T-helper 2 cell treated with Interferon-gamma antibody and Interleukin-4, amounts not matched to agents 5 μg/mL and 100 μg/mL, for 36 hours (primary cell): ENCODE measurements at places on chromosomes 12 and 14.

- DNase-seq: no peak
Measured at GRCh38 chr14:93137864-93138263, 22.1 kb upstream of the ITPK1 start.

GRCh38 chr12:1882850-1883470, 35.5 kb downstream of the CACNA2D4 start:
- no peak for DNase-seq

- DNase-seq: no peak
Measured at GRCh38 chr12:118429688-118430383, 53.5 kb downstream of the SUDS3 start.

DNA sequence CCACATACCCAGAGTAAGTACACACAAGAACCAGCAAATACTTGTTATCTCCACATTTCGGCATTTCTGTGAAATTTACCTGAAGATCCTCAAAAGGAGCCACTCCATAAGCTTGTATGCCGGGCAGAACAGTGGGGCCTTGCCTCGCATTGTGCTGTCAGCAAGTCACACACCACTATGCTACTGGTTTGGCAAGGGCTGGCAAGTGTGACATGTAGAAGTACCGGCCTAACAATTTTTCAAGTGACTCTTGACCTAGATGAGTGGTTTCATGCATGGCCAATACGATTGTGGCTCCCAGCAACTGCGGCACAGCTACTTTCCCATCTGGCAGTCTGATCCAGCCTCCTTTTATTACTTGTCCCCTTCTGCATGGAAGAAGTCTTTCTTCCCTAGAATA, 69.8 kb downstream of the GAS2L3 start:
- no peak for DNase-seq

GRCh38 chr14:71988939-71989338, 56.7 kb downstream of the RGS6 start:
- DNase-seq: no peak

GRCh38 chr12:65788912-65789311, 35.4 kb upstream of the HMGA2 start:
- DNase-seq: no peak

GRCh38 chr12:98725476-98726247, 80.6 kb downstream of the APAF1 start:
- DNase-seq: peak; percentile 44

- no peak for DNase-seq
Measured at GRCh38 chr12:45619736-45620135, 109.8 kb upstream of the ARID2 start.

DNA sequence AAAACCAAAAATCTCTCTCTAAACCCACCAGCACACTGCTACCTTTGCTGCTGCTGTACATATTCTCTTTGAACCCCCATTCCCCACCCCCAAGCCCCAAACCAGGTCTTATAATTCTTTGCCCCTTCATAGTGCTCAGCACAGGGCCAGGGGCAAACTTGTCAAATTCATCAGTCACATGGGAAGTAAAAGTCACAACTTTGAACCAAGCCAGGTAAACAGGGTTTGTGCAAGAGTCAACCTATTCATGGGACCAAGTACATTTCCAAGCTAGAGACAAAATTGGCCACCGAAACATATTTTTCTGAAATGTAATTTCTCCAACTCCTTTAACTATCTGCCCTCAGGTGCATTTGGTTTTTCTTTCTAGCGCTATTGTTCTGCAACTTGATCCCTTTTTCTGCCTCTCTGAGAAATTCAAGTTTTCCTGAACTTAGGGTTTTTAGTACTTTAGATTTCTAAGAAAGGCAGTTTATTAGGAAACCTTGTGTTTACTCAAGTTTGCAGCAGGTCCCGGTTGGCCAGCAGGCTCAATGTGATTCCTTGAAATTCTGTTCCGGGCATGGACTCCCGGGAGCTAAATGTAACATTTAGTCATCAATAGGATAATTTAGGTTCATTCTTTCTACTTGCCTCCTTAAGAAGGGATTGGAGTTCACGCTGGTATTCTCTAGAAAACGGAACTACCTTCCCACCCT, 230.5 kb downstream of the EFCAB11 start:
- DNase-seq: no peak

GRCh38 chr14:71273366-71273765, 366.1 kb downstream of the PCNX1 start:
- DNase-seq: no peak

DNA sequence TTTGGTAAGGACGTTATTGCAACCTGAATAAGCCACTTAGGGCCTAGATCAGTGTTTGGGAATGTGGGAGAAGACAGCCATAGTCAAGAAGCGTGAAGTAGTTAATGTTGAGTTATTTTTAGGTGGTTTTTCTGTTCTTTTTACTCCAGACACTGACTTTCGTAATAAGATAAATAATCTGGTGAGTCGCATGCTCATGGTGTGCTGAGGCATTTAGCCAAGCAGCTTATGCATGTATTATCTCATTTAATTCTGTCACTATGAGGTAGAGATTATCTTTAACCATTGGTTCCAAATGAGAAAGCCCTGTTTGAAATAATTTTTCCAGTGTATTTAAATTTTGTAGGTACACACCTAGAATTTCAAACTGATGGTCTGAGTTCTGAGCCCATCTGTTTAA, 67.3 kb downstream of the RCOR1 start:
- DNase-seq: no peak

- no peak for DNase-seq
Measured at GRCh38 chr12:109291117-109291516, 18.0 kb downstream of the FOXN4 start.

GRCh38 chr12:89307474-89308253, 44.6 kb downstream of the DUSP6 start:
- DNase-seq: no peak

DNA sequence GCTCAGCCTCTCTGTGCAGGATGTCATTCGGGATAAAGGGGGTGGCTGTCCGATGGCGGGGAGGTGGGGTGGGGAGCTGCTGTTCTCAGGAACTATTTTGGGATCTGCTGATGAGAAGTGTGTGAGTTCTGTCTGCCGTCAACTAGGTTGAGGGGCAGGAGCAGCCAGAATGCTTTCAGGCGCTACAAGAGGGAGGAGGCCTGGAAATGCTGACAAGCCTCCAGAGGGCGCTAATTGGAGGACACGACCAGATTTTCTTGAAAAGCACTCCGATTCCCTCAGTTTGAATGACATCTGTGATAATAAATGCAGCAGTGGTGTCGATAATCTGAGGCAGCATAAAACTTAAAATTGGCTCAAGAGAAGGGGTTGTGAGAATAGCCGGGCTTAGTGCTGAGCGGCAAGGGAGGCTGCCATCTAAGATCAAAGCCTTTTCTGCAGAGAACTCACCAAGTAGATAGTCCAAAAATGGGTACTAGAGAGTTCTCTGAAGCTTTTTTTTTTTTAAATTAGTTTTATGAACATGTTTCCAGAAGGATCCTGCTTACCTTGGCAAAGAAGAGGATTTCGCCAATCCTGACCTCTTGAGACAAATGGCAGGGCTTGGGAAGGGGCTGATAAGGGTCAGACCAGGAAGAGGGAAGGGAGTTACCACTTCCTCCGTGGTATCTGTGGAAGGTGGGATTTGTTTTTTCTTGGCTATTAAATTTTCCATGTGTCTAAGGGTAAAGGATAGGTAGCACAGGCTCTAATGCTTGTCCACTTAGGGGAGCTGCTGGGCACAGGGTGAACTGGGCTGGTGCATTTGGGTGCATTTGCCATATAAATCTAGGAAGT, 94.4 kb downstream of the CRACR2A start:
- DNase-seq: no peak

GRCh38 chr12:50564237-50564947, 59.6 kb downstream of the DIP2B start:
- DNase-seq: no peak

- DNase-seq: no peak
Measured at GRCh38 chr14:65599375-65599774, 186.8 kb downstream of the FUT8 start.

DNA sequence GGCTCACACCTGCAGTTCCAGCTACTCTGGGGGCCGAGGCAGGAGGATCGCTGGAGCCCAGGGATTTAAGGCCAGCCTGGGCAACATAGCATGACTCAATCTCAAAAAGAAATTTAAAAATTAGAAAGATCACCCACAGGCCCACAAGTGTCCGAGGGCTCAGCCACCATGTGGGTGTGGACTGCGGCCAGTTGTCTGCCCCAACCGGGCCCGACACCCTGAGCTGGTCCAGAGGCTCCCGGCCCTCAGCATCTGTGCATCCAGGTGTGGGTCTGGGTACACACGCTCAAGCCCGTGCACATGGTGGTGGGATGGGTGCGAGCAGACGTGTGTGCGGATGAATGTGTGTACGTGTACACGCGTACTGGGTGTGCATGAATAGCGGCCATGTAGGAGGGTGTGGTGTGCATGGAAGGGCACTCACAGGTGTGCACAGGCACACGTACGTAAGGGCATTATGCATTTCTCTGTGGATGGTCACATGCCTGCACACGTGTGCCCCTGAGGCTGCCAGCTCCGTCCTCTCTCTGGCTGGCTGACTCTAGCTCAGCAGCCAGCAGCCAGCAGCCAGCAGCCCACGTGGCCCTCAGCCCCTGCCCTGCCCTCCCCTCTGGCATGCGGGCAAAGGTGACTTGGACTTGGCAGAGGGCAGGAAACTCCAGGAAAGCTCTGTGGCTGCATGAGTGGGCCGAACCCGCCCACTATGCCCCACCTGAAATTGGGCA, 23.3 kb upstream of the NUDT14 start:
- no peak for DNase-seq

GRCh38 chr12:53820514-53821306, 68.9 kb upstream of the CISTR start:
- DNase-seq: no peak

DNA sequence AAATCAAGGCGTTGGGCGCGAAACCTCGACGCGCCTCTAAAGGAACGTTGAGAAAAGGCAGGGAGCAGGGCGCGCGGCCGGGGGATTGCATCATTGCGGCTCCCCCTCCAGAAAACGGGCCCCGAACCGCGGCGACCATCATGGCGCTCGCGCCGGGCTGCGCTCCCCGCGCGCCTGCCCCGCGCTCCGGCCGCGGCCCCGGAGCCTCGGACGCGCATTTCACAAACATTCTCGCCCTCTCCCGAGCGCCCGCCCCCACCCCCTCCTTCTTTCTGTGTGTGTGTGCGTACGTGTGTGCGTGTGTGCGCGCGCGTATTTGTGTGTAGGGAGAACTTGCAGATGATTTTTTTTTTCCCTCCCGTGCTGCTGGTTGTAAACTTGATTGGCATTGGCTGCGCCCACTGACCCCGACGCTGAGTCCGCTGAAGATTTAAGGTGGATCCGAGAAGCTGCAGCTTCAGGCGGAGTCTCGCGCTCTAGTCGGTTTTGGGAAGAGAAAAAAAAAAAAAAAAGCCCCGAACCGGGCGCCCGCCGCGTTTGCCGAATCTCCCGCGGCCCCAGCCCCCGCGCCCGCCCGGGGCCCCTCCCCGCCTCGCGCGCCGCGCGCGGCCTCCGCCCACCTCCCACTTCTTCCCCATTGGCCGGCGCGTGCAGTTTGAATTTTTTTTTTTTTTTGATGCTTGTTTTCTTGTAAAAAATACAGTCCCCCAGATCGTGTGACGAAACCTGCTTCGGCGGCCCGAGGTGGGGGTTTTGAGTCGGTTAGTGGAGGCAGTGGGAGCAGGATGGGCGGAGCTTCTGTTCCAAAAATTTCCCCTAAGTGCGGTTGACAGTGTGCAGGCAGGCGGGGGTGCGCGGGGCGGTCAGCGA, 8.2 kb downstream of the CDKN1B start:
- peak; percentile 96 for DNase-seq

- no peak for DNase-seq
Measured at GRCh38 chr12:92059960-92060359, 85.7 kb downstream of the BTG1 start.

GRCh38 chr14:70789961-70790360, 19.4 kb downstream of the MAP3K9 start:
- no peak for DNase-seq

GRCh38 chr12:92786045-92786444, 83.3 kb downstream of the PLEKHG7 start:
- no peak for DNase-seq

- no peak for DNase-seq
Measured at GRCh38 chr12:58247633-58248032, 306.3 kb downstream of the ATP23 start.

DNA sequence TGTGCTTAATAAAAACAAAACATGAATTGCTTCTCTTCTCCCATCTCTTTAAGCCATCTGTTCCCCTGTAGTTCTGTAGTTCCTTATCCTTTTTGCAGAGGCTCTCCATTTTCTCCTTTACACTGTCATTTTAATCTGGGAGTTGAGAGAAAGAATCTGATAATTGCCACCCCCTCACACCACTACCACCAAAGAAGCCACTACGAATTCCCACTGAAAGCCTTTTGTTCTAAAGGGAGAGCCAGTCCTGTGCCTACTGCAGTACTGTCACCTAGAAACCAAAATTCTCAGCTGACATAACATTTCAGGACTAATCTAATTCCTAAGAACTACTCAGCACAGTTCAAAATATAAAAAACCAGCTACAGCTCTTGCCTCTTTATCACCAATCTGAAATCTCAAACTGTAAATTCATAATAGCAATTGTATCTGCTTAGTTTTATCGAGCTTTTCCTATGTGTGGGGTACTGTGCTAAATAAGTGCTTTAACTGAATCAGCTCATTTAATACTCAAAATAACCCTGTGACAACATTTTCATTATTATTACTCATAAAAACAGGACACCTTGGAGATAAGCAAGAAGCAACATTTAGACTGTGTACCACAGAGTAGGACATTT, 72.4 kb downstream of the SPPL3 start:
- DNase-seq: no peak

DNA sequence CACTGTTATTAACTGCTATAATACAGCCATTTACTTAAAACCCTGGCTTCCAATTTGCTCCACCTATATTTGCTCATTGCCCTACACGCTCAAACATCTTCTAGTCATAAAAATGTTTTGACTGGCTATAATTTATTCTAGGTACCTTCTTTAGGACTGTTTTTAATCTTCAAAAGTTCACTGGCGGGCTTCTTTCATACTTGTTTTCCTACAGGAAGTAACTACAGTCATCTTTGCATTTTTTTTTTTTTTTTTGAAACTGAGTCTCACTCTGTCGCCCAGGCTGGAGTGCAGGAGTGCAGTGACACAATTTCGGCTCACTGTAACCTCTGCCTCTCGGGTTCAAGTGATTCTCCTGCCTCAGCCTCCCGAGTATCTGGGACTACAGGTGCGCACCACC, 32.5 kb downstream of the MPHOSPH9 start:
- DNase-seq: no peak

- DNase-seq: no peak
Measured at GRCh38 chr12:64082866-64083268, 139.2 kb downstream of the KICS2 start.

- no peak for DNase-seq
Measured at GRCh38 chr14:20327005-20327869, 5.8 kb downstream of the CCNB1IP1 start.

GRCh38 chr12:24077161-24077560, 127.7 kb upstream of the SOX5 start:
- DNase-seq: no peak

- no peak for DNase-seq
Measured at GRCh38 chr12:54956818-54957641, 27.5 kb downstream of the TESPA1 start.

- no peak for DNase-seq
Measured at GRCh38 chr14:59356312-59356711, 108.9 kb downstream of the GPR135 start.

GRCh38 chr14:77832297-77832696, 32.4 kb downstream of the ADCK1 start:
- no peak for DNase-seq

- DNase-seq: no peak
Measured at GRCh38 chr14:104654119-104654518, 35.3 kb upstream of the INF2 start.

- DNase-seq: no peak
Measured at GRCh38 chr12:9667403-9668160, 1.9 kb upstream of the CLEC2D start.
